ENCODE measurements at places on chromosomes 5 and 9.

- DNase-seq, result peak; percentile 36
- H3K4me3 ChIP-seq, result no peak overlapping the region
- H3K27me3 ChIP-seq, result no peaks in the 10 kb centered on the region
These were observed 2.5 kb upstream of the FSD1L start for GRCh38 chr9:105445203-105445881.

GRCh38 chr5:77167695-77168121 is 42.8 kb upstream of the PDE8B start:
- no peaks in the 10 kb centered on the region for H3K36me3 ChIP-seq
- H3K4me3 ChIP-seq, result peak overlapping the region; percentile 43
- H3K4me1 ChIP-seq, result peaks cover 18% of the 10 kb centered on the region
- peak; percentile 10 for DNase-seq
- no peaks in the 10 kb centered on the region for H3K27me3 ChIP-seq

GRCh38 chr5:10431415-10431814 is 10.3 kb upstream of the ROPN1L start:
- H3K27me3 ChIP-seq, result no peaks in the 10 kb centered on the region
- H3K27ac ChIP-seq, result no peak overlapping the region
- no peak overlapping the region for H3K4me3 ChIP-seq
- peaks cover 10% of the 10 kb centered on the region for H3K36me3 ChIP-seq

DNA sequence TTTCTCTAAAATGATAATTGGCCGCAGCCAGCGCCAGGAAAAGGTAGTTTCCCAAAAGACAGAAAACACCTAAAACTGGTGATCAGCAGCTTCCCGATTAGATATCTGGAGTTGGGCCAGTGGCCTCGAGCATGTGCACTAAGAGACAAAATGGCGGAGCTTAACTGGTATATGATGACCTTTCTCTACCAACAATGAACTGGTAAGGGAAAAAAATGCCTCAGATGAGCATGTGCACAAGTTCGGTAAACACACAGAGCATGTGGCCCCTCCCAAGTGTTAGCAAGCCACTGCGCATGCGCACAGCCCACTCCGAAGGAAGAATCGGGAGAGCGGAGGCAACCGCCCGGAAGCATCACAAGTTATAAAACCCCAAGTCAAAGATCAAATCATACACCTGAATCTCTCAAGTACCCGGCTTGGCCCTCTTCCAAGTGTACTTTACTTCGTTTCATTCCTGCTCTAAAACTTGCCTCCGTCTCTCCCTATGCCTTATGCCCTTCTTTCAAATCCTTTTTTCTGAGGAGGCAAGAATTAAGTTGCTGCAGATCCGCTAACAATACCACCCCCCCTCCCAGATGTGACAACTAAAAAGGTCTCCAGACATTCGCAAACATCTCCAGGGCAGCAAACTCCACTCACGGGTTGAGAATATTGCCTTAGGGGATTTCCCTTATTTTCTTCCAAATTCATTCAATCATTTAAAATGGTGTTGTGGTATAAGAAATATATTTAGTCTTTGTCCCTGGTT is 15.0 kb upstream of the PTBP3 start:
- H3K4me1 ChIP-seq, result no peaks in the 10 kb centered on the region
- H3K27me3 ChIP-seq, result no peaks in the 10 kb centered on the region
- no peak overlapping the region for H3K4me3 ChIP-seq
- no peaks in the 10 kb centered on the region for H3K36me3 ChIP-seq
- DNase-seq, result no peak

DNA sequence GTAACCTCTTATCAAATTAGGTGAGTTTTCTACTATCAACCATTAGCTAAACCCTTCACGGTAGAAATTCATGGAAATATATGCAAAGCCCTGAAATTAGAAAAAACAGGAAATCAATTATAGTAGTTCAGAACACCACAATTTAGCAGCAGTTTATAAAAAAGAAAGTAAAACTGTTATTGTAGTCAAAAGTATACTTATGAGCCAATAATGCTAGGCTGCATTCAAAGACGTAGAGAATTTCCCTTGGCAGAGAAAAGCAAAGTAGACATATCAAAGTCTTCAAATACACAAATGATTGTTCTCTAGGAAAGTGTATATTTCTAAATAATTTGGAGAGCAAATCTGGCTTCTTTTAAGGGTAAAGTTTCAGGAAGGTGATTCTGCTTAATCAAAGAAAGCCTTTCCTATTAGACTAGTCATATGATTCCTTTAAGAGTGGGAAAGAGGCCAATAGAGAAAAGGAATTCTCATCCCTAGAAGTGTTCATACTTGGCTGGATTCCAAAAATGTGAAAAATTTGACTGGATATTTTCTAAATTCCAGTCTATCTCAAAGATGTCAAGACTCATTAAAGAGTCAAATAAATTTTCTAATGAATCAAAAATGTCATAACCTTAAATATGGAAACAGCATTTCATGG is 185.5 kb downstream of the SMC2 start:
- DNase-seq, result no peak
- no peaks in the 10 kb centered on the region for H3K27me3 ChIP-seq

- H3K4me3 ChIP-seq, result no peak overlapping the region
- H3K27ac ChIP-seq, result no peak overlapping the region
- H3K36me3 ChIP-seq, result peaks cover 2% of the 10 kb centered on the region
- no peaks in the 10 kb centered on the region for H3K4me1 ChIP-seq
These were observed 474.8 kb downstream of the EFNA5 start for GRCh38 chr5:107195890-107196395.

GRCh38 chr5:66658516-66658915 is 62.3 kb downstream of the MAST4 start:
- no peaks in the 10 kb centered on the region for H3K27me3 ChIP-seq
- DNase-seq, result no peak
- H3K27ac ChIP-seq, result no peak overlapping the region
- H3K4me3 ChIP-seq, result no peak overlapping the region
- no peaks in the 10 kb centered on the region for H3K36me3 ChIP-seq
